ENCODE measurements at places on chromosomes 12 and 14.

DNA sequence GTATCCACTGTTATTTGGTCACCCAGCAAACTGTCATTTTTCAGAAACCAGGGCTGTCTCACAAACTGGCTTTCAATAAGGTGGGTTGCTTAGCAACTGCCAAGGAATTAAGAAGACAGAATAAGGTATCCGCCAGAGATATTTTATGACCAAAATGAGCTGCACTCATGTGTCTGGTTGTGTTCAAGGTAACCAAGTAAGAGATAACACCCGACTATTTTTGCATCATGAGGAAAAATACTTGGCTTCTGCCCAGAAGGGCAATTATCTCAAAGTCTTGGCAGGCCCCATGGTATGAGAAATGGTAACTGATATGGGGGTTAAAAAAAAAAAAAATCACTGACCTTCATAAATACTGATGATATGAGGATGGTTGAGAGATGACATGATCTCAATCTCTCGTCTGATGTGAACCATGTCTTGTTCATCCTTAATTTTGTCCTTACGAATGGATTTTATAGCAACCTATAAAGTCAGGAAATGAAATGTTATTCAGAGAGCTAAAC lies 32.6 kb downstream of the NUAK1 start:
- no peak for DNase-seq

DNA sequence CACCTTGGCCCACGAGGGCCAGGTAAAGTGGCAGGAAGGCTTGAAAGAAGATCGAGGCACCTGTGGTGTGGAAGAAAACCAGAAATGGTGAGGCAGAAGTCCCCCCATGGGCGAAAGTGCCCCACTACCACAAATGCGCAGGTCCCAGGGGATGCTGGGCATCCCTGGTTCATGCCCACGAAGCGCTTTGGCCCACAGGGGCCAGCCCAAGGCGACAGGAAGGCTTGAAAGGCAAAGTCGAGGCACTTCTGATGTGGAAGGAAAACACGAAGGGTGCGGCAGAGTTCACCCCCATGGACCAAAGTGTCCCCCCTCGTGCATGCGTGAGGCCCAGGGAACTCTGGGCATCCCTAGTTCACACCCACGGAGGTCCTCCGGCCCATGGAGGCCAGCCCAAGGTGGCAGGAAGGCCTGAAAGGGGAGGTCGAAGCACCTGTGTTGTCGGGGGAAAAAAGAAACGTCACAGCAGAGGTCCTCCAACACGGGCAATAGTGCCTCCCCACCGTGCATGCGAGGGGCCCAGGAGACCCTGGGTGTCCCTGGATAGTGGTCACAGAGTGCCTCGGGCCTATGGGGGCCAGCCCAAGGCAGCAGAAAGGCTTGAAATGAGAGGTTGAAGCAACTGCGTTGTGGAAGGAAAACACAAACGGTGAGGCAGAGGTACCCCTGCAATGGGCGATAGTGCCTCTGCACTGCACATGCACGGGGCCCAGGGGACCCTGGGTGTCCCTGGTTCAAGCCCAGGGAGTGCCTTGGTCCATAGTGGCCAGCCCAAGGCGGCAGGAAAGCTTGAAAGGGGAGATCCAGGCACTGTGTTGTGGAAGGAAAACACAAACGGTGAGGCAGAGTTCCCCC lies 373.9 kb downstream of the ALG10 start:
- no peak for DNase-seq

DNA sequence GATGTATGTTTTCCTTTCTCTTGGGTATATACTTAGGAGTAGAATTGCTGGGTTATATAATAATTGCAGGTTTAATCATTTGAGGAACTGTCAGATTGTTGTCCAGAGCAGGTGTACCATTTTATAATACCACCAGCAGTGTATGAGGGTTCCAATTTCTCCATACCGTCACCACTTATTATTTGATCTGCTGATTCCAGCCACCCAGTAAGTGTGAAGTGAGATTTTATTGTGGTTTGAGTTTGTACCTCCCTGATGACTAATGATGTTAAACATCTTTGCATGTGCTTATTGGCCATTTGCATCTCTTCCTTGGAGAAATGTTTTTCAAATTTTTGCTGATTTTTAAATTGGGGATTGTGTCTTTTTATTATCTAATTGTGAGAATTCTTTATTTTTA lies 15.1 kb downstream of the NCKAP5L start:
- no peak for DNase-seq

GRCh38 chr12:91993287-91994017 lies 152.2 kb downstream of the BTG1 start:
- DNase-seq = peak; percentile 10

DNA sequence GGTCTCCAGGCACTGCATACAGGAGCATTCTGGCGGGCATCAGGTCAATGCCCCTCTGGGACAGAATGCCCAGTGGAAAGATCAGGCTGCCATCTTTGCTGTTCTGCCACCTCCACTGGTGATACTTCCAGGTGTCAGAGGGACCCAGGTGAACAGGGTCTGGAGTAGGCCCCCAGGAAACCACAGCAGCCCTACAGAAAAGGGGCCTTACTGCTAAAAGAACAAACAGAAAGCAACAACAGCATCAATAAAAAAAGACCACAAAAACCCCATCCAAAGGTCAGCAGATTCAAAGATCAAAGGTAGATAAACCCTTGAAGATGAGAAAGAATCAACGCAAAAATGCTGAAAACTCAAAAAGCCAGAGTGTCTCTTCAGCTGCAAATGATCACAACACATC lies 15.9 kb downstream of the GLIPR1L1 start:
- no peak for DNase-seq

DNA sequence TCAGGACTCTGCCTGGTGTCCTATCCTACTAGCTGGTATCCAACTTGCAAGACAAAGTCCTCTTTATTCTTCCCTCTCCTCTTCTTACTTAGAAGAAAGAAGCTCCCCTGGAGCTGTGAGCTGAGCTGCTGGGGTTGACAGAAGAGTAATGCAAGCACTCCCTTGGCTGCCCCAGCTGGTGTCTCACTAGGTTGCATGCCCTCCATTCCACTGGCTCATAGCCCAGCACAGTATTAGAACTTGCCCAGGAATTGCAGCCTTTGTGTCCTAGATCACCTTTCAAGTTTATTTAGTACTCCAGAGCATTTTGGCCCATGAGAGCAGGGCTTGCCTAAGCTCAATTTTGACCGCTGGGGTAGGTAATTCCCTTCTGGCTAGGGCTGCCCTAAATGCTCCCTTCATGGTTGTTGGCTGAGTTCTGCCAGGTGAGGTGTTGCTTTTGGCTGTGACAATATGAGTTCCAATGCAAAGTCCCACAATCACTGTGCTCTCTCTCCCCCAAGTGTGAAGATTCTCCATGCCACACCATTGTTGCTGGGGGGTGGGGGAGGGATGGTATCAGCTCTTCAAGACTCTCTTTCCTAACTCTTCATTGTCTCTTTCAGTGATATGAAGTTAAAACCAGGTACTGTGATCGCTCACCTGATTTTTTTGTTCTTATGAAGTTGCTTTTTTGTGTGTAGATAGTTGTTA lies 317.4 kb upstream of the DDHD1 start:
- no peak for DNase-seq

DNA sequence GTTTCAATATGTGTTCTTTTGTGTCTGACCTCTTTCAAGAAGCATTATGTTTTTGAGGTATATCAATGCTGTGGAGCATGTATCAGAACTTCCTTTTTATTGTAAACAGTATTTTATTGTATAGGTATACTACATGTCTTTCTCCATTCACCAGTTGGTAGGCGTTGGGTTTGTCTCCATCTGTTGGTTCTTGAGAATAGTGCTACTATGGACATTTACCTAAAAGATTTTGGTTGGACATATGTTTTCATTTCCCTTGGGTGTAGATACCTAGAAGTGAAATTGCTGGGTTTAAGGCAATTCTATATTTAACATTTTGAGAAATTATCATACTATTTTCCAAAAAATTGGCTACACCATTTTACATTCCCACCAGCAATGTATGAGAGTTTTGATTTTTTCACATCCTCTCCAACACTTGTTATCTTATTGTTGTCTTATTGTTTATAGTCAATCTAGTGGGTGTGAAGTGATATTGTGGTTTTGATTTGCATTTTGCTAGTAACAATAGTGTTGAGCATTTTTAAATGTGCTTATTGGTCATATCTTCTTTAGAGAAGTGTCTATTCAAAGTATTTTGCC lies 409.2 kb downstream of the IPO8 start:
- peak; percentile 62 for DNase-seq

DNA sequence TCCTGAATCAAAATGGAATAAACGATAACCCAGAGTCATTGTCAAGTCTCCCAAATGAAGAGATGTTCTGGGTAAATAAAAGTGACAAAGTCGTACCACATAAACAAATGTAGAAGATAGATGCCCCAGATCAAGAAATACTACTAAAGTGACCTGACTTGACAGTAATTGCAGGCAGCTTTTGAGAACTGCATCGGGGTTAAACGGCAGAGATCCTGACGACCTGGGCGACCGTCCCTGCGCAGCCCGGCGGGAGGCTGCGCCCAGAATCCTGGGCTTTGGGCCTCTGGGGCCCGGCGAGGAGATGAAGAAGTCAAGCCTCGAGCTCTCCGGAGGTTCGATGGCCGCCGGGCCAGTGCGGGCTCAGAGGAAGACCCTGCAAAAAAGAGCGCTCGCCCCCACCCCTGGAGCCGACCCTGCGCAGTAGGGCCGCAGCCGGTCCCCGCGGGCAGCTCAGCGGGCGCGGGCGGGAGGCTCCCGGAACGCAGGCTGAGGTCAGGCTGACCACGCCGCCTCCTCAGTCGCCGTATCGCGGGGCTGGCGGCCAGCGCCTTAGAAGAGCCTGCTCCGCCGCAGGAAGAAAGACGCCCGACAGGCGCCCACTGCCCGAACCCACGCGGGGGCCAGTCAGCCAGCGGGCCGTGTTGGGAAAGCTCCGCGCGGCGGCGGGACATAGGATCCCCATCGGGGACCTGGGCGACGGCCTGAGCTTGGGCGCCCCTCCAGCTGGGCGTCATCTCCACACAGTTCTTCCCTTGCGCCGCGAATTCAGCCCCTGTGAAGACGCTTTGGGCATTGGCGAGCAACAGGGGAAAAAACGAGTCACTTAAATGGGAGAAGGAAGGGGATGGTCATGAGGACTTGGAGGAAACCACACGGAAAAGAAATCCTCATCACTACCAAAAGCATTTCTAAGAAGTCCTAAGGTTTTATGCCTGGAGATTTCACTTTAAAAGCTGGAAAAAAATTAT lies 16.0 kb downstream of the NKX2-1 start:
- no peak for DNase-seq
